ENCODE measurements at places on chromosomes 11 and 22.

GRCh38 chr22:24405631-24406321 lies 21.6 kb upstream of the ADORA2A start:
- DNase-seq, result no peak

GRCh38 chr11:134399996-134400395 lies 12.0 kb downstream of the B3GAT1 start:
- no peak for DNase-seq

DNA sequence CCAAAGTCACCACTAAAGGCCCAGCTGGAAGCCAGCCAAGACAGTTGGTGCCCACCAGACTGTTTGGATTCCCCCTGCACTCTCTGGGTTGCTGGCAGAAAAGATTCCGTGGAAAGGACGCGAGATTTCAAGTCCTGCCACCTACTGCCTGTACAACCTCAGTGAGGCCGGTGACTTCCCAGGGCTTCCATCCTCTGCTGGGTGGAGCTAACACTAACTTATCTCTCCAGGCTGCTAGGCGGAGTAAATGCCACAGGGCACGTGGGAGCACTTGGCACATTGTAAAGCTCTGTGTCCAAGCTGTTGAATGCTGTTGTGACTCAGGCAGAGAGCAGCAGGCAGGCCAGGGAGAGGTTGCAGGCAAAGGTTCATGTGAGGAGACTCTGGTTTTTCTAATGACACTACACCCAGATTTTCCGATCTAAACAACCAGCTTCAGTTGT lies 50.9 kb upstream of the CDON start:
- no peak for DNase-seq

DNA sequence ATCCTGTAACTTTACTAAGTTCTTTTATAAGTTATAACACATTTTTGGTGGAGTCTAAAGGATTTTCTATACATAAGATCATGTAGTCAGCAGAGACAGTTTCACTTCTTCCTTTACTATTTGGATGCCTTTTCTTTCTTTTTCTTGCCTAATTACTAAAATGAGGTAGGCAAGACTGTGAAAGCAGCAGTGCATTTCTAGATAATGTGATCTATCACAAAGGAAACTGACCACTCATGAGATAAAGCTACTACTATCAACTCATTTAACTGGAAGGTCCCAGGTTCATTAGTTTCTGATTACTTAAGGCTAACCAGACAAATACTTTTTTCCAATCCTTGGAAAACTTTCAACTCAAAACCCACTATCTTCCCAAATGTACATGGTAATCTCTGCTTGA lies 196.2 kb upstream of the E2F8 start:
- DNase-seq, result no peak

- DNase-seq, result no peak
These were observed 1.6 kb downstream of the RAC2 start for GRCh38 chr22:37242395-37242918.

GRCh38 chr11:62324731-62325556 lies 12.3 kb upstream of the ASRGL1 start:
- DNase-seq, result peak; percentile 53

DNA sequence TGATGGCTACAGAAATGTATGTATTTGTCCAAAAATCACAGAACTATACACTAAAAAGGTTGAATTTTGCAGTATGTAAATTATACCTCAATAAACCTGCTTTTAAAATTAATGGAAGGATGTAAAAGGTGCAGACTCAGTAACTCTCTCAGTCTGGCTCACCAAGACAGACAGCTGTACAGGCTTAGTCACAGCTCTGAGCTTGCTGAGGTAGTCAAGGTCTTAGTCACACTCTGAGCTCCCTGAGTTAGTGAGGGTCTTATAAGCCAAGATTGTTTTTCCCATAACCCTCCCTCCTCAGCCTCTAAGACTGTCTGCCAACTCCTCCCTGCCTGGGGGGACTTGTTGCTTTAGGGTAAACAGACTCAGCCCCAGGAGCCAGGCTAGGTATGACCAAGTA lies 59.3 kb upstream of the IZUMO1R start:
- no peak for DNase-seq

GRCh38 chr11:11122749-11123148 lies 230.3 kb downstream of the CSNK2A3 start:
- no peak for DNase-seq

- no peak for DNase-seq
These were observed 724.9 kb upstream of the TENM4 start for GRCh38 chr11:80165744-80166143.

DNA sequence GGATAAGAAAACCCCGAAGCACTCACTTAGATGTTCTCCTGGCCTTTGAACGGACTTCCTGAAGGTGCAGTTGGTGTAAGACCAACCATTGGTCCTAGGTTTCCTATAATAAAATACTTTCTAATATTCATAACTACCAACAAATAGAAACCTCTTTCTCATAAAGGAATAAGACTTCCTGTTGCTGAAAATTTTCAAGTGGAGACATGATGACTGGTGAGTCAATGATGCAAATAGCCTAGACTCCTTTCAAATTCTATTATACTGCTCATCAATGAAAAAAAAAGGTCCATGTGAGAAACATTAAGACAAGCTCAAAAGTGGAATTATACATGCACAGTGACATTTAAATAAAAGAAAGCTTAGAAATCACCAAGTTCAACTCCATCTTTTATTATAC lies 862.8 kb downstream of the FAM181B start:
- DNase-seq, result no peak

DNA sequence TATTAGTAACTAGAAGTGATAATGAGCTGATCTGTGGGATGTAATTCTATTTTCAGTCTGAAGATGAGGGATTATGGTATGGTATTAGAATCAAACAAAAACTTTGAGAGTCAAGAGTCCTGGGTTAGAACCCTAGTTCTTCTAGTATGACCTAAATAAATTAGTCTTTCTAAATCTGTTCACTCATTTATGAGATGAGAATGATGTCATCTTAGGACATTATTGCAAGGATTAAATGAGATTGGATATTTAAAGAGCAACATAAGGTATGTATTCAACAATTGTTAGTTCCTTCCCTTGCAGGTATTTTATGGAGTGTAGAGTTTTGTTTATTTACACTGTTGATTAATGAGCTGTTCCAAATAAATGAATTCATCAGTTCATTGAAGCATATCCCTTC lies 21.8 kb downstream of the EMSY start:
- DNase-seq, result no peak

- no peak for DNase-seq
These were observed 144.6 kb downstream of the CCDC81 start for GRCh38 chr11:86519064-86519911.

- no peak for DNase-seq
These were observed 18.1 kb downstream of the POLA2 start for GRCh38 chr11:65279741-65280440.

DNA sequence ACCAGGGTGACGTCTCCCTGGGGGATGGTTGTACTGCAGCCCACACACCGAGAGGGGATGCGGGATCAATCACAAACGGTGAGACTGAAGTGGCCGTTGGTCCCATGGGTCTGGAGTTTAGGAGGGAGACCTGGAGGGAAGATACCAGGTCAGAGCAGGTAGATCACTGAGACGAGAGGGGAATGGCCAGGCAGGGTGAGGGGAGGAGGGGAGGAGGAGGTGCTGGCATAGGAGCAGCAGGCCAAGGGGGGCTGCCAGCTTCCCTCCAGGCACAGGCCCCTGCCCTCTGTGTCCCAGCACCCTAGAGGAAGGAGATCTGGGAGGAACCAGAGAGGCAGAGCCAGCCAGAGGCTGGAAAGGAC lies 7.0 kb downstream of the MAPK8IP2 start:
- no peak for DNase-seq

- no peak for DNase-seq
These were observed 4.8 kb downstream of the SMTN start for GRCh38 chr22:31085928-31086327.

- no peak for DNase-seq
These were observed 33.1 kb upstream of the GRAMD4 start for GRCh38 chr22:46587061-46587460.

DNA sequence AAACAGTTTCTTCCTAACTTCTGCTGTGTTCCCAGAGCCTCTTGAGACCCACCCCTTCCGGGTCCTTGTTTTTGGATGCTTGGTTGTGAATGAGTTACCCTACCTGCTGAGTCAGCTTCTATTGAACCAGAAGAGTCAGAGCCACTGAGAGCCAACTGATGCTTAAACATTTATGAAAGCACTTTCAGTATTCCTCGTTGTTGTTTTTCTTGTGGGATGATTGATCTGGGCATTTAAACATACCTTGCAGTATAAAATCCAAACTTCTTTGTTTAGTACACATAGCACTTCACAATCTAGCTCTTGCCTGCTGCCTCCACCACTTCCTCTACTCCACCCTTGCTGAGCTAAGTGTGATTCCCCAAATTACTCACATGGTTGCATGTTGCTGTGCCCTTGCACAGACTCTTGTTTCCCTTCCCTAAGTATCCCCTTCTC lies 5.5 kb downstream of the PRSS23 start:
- no peak for DNase-seq

GRCh38 chr22:17890245-17890671 lies 116.0 kb upstream of the BID start:
- no peak for DNase-seq

DNA sequence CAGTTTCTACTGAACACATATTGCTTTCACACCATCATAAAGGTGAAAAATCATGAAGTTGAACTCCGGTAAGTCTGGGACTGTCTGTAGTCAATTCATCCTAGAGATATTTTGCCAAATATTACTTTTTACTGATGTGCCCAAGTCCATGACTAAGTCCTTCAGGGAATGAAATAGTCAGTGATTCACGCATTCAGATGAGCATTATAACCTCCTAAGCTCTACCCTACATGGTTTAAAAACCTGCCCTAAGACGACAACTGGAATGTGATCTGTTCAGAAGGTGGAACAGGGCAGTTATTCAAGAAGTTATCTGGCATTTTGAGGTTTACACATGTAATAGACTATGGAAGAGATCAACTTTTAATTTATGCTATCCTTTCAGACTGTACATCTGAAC lies 125.6 kb downstream of the TRPC6 start:
- DNase-seq, result no peak

DNA sequence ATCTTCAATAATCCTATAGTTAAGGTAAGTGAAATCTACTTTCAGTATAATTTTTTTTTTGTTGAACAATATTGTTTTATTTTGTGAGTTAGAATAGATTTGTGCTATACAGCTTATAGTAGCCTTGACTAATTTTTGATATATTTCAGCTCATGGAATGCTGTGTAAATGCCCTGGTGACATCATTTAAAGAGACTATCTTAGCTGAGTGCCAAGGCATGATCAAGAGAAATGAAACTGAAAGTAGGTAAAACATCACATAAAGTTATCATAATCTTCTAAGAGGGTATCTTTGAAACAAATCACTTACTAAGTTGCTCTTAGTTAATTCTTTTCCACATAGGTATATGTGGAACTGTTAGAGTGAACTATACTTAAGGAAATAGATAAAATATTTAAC lies 51.4 kb upstream of the ACAT1 start:
- no peak for DNase-seq

DNA sequence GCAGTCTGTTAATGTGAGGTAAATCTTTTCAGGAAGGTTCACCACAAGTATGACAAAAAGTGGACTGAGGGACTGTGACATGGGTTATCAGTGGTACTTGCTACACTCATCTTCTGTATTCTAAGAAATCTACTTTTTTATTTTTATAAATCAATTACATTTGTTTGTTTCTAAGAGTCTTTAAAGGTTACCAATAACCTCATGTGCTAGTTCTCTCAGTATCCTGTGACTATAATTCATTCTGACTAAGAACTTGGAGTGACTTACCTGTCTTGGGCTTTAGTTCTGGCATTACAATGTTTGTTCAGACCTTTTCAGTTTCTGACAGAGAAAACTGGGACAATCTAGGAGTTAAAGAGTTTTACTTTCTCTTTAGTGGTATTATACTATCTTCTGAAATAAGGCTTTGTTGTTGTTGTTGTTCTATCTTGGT lies 108.4 kb downstream of the PDE3B start:
- no peak for DNase-seq

GRCh38 chr11:27370374-27370773 lies 7.4 kb upstream of the CCDC34 start:
- DNase-seq, result no peak

DNA sequence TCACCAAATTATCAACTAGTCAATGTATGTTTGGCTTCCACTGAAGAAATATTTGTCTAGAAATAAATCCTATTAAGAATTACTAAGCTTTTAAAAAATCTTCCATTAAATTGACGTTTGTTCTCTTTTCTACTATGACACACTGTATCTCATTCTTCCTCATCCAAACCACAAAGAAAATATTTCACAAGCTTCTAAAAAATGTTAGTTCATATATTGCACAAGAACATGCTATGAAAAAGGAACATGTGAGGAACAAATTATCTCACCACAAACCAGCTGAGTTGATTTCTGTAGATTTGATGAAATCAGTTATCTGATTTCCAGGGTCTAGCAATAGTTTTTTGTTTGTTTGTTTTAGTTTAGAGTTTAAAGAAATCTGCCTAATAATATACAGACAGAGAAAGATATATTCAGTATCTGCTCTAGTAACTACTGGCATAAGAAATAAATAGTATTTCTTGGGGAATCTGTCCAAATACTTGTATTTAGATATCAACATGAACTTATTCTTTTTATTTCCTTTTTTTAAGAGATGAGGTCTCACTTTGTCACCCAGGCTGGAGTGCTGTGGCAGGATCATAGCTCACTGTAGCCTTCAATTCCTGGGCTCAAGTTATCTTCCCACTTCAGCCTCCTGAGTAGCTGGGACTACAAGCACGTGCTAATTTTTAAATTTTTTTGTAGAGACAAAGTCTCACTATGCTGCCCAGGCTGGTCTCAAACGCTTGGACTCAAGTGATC lies 161.7 kb downstream of the ATG16L2 start:
- DNase-seq, result no peak

- no peak for DNase-seq
These were observed 568 bp downstream of the ALG8 start for GRCh38 chr11:78138694-78139421.

- no peak for DNase-seq
These were observed 49.6 kb upstream of the NECTIN1 start for GRCh38 chr11:119778391-119779194.

DNA sequence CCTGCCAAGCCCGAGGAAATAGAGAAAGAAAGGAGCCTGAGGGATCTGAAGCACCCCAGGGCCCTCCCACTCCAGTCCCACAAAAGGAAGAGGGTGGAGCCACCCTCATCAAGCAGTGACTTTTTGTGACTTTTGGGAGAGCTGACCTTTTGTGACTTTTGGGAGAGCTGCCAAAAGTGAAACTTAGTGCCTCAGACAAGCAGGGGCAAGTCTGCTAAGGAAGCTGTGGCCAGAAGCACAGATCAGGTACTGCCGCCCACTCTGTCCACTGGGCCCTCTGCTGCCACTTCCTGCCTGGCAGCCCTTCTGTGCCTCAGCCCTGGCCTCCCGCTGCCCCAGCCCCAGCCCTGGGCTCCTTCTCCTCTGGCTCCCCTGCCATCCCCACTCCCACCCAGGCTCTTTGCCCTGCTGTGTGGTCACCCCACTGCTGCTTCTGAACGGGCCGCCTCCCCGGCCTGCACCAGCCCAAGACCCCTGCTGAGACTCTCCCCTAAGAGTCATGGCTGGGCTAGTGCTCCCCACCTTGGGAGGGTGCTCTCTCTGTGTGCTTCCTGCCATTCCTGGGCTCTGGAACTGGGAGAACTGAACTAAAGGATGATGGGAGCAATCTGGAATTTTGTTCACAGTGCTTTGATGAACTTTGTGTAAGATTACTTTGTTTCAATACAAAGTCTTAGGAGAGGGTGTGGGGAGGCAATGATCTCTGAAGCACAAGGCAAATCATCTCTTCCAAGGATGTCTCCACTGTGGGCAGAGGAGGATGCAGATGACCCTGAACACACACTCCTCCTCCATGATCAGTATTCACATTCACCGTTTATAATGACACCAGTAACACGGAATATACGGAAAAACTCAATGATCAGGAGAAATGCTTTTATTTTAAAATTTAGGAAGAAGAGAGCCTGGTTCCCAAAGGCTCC lies at the start of gene APOBEC3H:
TSS of gene APOBEC3H (plus strand) at position 147 of the 923 bp plus-strand sequence. CDS start 3,035 bp downstream, outside the sequence.
- DNase-seq, result no peak

GRCh38 chr22:44892243-44892642 lies 117.6 kb downstream of the PHF21B start:
- DNase-seq, result no peak

All from head of caudate nucleus (tissue), 42 donors.